NCI-H187 (cell line): ENCODE measurements at places on chromosomes 7 and 10.

GRCh38 chr7:84113906-84114850, 80.4 kb downstream of the SEMA3A start:
- DNase-seq: no peak

DNA sequence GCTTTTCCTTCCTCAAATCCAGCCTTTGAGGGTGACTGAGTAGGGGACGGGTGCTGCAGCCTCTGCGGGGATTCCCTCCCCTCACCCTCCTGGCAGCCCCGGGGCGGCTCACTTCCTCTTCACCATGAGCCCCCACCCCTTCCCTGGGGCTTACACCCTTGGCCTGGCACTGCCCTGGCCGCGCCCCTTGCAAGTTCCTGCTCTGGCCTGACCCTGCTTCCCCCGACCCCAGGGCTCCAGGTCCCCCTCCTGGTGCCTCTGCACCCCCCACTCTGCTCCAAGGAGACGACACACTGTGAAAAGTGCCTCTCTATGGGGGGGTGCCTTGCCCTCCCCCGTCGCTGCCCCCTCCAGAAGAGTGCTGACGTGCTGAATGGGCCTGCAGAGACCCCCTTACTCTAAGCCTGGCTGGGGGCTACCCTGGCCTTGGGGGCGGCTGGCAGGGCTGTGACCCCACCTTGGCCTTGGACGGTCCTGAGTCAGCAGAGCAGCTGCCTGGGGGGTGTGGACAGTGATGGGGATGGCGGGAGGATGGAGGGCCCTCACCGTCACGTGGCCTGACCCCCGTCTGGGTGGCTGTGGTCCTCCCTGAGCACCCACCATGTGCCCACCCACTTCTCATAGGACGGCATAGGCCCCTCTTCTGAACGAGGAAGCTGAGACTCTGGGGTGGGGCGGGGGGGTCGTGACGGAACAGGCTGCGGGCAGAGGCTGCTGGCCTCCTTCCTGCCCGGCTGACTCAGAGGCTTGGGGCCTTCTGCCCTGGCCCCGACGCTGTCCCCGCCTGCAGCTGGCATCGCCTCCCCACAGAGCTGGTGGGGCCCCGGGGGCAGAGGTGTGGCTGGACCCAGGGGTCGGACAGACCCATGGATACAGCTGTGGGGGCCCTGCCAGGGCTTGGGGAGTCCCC, 9.8 kb downstream of the LFNG start:
- DNase-seq: no peak

DNA sequence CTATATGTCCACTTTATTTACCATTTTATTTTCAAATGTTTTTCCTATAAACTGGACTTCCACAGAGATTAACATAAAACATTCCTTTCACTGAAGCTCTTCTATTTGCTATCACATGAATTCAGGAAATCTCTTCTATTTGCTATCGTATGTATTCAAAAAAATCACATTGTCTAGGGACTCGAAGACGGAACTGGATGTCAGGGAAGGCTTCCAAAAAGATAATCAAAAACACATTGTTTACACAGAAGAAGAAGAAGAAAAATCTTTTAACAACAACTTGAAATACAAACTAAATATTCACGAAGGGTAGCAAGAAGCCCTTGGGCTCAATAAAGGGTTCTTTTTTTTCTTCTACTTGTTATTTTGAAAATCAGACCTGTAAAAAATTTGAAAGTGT, 426.1 kb upstream of the LRRN3 start:
- no peak for DNase-seq

DNA sequence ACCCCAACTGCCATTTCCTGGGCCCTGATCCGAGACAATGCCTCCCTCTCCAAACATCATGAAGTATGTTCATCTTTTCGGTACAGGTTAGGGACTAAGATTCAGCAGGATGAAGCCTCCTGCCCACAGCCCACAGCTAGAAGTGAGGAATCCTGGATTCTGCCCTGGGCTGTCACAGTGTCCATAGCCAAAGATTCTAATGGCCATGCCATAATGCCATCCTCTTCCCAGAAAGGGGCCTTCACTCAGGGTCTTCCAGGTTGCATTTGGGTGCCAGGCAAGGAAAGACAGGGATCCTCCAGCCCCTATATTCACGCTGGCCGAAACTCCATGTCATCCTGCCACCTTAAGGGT, 15.7 kb upstream of the ZMIZ1 start:
- DNase-seq: no peak

- no peak for DNase-seq
These were observed 90.9 kb upstream of the SMNDC1 start for GRCh38 chr10:110395350-110396283.

GRCh38 chr7:111865430-111865829, 303.1 kb upstream of the IMMP2L start:
- no peak for DNase-seq

DNA sequence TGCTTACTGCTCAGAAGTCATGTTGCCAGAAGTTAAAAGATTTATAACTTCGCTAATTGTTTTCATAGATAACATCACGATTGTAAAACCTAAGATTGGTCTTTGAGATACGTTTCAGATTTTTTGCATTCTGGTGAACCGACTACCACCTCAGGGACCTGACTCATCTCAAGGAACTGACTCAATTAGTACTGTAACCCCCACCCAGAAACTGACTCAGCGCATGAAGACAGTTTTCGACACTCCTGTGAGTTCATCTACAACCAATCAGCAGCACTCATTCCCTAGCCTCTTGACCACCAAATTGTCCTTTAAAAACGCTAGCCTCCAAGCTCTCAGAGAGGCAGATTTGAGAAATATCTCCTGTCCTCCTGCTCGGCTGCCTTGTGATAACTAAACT, 72.3 kb downstream of the ELMO1 start:
- no peak for DNase-seq

GRCh38 chr10:16770670-16771069, 46.6 kb downstream of the RSU1 start:
- DNase-seq: no peak

GRCh38 chr7:1794888-1795542, 124.9 kb downstream of the ELFN1 start:
- no peak for DNase-seq

DNA sequence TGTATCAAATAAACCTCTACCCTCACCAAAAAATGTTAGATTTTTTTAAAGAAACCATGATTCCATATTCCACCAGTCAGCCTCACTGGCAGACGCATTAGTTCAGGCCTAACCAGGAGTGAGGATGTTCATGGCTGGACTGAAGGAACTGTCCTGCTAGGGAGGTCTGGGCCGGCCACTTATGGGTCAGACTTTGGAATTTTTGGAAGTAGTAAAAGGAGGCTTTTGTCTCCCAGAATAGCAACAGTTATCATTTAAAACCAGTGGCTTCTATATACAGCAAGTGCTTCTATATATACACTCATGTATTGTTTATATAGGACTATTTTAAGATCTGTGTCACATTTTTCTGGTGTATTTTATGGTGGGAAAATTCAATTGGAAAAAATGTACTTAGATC, 120.5 kb downstream of the CNNM2 start:
- DNase-seq: no peak

DNA sequence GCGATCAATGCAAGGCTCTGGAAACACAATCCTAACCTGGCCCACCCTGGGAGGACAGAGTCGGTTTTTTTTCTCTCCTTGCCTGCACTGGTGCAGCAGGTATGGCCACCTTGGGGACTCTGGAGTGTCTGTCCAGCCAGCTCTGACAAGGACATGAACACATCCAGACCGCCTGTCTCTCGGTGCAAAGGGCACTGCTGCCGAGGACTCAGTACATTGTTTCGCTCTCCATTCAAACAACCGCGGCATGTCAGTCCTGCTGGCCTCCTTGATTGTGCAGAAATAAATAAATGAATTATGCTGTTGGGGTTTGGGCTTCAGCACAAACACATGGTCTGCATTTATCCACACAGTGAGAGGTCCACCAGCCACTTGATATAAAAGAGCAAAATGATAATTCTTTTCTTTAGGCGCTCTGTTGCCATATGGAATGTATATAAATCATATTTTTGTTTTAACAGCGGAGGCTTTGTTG, 565.2 kb downstream of the KCNMA1 start:
- DNase-seq: no peak

DNA sequence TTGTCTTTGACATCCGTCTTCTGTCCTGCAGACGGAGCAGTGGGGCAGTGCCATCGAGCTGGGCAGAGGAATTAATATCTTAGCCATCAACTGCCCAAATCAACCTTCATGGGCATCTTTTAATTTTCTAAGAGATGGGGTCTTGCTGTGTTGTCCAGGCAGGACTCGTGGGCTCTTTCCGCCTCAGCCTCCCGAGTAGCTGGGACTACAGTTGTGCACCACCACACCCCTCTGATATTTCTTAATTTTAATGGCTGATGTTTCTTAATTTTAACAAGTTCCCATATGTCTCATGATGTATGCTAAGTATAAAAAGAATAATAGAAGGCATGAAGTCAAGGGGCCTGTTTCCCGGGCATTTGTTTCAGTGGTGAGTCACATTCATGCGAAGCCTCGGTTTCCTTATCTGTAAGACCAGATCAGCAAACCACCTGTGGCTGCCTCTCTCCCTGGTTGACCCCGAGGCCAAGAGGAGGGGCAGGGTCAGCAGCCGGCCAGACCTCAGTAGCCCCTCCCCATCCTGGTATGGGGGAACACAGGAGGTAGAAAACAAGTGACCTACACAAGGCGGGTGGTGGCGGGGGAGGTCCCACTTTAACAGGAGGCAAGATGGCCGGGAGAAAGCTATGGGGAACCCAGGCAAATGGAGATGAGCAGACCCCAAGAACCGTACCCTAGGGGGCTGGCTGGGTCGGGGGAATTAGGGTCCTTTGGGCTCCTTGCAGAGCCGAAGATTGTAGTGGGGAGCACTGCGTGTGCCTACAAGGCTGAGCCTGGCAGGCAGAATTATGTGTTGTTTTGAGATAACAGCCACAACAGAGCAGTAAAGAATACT, 85.5 kb downstream of the CUX1 start:
- no peak for DNase-seq

GRCh38 chr7:20217193-20217948, at the start of gene MACC1:
MACC1 (minus strand) TSS chr7:20217384; CDS start chr7:20161862, 55,522 bp downstream.
- DNase-seq: no peak

DNA sequence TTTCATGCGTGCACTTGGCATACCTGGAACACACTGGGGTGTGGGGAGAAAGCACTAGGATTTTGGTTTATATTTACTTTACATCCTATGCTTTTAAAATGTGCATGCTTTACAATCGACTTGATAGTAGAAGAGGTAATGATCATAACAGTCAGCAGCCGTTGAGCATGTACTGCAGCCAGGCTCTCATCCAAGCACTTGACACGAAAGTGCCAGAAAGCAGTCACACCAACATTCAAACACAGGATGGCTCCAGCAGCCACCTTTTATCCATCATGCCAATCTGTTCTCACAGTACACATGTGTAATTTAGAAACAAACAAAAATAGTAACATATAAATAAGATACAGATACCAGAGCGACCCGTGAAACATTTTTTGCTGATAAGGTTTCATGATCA, 1.2 kb upstream of the FAM241B start:
- DNase-seq: no peak

DNA sequence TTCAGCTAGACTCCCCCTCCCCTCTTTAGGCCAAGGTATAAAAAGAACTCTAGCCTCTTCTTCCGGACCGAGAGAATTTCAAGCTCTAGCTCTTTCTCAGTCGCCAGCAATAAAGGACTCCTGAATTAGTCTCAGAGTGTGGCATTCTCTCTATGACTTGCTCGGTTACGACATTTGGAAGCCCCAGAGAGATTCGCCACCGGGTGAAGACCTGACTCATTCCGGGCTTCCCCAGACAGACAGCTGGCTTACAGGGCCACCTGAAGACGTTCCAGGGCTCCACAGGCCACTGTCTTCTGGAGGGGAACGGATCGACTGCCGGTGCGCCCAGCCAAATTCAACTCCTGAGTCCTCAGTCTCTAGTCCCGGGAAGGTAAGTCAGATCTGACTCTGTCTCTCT, at the start of gene AKR1B15:
Gene AKR1B15 (plus strand): TSS at position 234 of the 400 bp plus-strand sequence. CDS start 15,510 bp downstream, outside the sequence.
- DNase-seq: no peak

- DNase-seq: no peak
These were observed 175.0 kb upstream of the NPY start for GRCh38 chr7:24108906-24109376.

- DNase-seq: no peak
These were observed 35.0 kb downstream of the TAF3 start for GRCh38 chr10:7853226-7853842.

DNA sequence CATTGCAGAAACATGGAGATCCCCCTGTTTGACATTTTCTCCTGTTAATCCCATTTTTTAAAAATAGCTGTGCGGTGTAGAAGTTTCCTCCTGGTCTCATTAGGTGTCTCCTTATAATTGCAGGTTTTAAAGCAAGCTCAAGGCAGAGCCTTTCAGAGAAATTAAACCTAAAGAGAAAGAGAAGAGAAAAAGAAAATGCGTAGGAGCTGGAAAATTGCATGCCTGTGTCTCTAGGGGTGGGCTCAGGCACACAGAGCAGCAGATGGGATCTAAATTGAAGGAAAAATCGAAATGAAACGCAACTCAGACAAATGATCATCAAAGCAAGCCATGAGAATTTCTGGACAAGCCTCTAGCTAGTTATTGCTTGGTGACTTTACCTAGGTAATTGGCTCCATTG, 40.1 kb downstream of the GPR26 start:
- DNase-seq: no peak

DNA sequence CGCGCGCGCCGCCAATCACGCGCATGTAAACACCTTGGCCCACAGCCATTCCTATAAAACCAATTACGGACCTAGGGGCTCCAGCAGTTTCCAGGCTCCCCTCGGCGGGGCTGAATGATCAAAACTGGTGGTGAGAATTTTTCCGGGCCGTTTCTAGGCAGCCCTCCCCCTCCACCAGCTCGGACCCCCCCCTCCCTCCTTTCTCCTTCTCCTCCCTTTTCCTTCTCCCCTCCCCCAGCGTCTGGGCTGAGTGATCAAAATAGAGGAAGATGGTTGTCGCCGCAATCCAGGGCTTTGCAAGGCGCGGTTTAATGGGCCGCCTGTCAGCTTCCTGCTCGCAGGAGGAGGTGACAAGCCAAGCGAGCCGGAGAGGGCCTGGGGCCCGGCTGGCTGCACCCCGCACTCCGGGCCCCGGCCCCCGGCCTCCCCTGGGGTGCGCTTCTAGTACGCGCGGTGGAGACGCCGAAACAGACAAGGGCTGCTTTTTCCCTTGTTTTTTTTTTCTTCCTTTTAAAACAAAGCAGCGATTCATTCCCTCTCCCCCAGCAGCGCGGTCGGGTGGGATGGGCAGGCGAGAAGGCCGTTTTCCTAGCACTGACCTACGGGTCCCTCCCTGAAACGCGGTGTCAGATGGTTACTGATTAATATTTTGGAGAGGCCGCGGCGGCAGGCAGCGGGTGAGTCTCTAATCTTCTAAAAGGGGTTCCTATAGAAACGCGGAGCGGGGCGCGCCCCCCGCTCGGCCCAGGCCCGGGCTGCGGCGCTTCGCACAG, 528 bp upstream of the TNRC18 start:
- DNase-seq: peak; percentile 98

- no peak for DNase-seq
These were observed 80.3 kb downstream of the CCDC3 start for GRCh38 chr10:12921163-12921562.

DNA sequence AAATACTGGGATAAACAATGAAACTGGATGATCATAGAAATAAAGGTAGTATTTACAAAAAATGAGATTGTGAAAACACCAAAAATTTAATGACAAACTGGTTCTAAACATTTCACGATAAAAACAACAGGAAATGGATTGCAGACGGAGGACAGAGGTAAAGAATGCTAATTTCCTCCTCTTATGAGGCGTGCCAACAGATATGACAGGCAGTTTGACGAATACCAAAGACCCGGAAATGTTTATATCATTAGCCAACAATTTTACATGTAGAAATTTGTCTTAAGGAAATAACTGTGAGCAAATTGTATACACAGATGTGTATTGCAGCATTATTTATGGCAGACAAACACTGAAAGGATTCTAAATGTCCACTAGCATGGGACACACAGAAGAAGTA, 162.0 kb upstream of the MGMT start:
- DNase-seq: no peak

GRCh38 chr7:156680281-156680680, 39.7 kb downstream of the RNF32 start:
- no peak for DNase-seq
